Cardiac muscle cell (in vitro differentiated cells and primary cell): ENCODE measurements at places on chromosomes 7 and 10.

DNA sequence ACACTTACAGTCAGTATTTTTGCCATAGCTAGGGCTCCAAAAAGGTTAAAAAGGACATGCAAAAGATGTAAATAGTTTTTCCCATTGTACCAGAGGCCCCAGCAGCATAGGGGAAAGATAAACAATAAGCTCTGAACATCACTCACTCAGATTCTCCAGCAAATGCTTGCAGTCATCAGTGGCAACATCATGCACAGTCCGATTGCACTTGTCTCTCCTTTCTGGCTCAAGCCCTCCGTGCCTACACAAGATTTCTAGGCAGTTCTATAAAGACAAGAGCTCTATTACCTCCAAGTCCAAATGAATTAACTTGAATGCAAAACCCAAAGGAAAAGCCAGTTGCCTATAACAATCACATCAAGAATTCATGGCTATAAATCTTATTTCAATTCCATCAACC lies 106.3 kb downstream of the CTTNBP2 start:
- H3K4me3 ChIP-seq = no peak overlapping the region
- H3K27ac ChIP-seq = no peak overlapping the region
- peaks cover 9% of the 10 kb centered on the region for H3K36me3 ChIP-seq
- no peaks in the 10 kb centered on the region for H3K4me1 ChIP-seq
- no peaks in the 10 kb centered on the region for H3K27me3 ChIP-seq

DNA sequence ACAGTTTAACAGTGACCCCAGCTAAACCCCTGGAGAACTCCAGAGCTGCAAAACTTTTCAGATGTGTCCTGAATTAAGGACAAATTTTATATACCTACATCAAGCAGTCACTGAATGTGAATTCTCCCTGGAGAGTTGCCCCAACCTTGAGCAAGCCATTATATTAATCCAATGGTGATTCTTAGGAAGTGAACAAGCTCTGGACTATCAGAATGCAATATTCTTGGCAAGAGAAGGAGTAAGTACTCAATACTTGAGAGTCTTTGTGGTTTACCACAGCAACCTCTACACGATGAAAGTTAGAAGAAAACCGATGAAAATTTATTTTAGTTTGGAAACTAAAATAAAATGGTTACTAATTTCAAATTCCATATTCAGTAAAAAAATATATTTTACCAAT lies 19.3 kb upstream of the ZNF365 start:
- no peaks in the 10 kb centered on the region for H3K27me3 ChIP-seq
- no peak overlapping the region for H3K4me3 ChIP-seq
- no peaks in the 10 kb centered on the region for H3K4me1 ChIP-seq
- H3K27ac ChIP-seq = no peak overlapping the region
- peak; percentile 10 for DNase-seq

- H3K36me3 ChIP-seq = no peaks in the 10 kb centered on the region
- H3K27ac ChIP-seq = no peak overlapping the region
- H3K27me3 ChIP-seq = no peaks in the 10 kb centered on the region
- H3K4me1 ChIP-seq = no peaks in the 10 kb centered on the region
- no peak for DNase-seq
- no peak overlapping the region for H3K4me3 ChIP-seq
Observed at GRCh38 chr10:53579773-53580172, 807.2 kb upstream of the MBL2 start.

GRCh38 chr10:31822150-31822549 lies 106.5 kb downstream of the ARHGAP12 start:
- DNase-seq = no peak
- peaks cover 9% of the 10 kb centered on the region for H3K4me1 ChIP-seq
- H3K36me3 ChIP-seq = peaks cover 8% of the 10 kb centered on the region
- H3K4me3 ChIP-seq = no peak overlapping the region
- H3K27ac ChIP-seq = peak overlapping the region; percentile 63
- H3K27me3 ChIP-seq = no peaks in the 10 kb centered on the region

GRCh38 chr7:151754142-151754590 lies 122.7 kb downstream of the PRKAG2 start:
- H3K4me3 ChIP-seq = no peak overlapping the region
- no peaks in the 10 kb centered on the region for H3K36me3 ChIP-seq
- H3K27ac ChIP-seq = peak overlapping the region; percentile 81
- peak; percentile 99 for DNase-seq
- peaks cover 4% of the 10 kb centered on the region for H3K4me1 ChIP-seq

DNA sequence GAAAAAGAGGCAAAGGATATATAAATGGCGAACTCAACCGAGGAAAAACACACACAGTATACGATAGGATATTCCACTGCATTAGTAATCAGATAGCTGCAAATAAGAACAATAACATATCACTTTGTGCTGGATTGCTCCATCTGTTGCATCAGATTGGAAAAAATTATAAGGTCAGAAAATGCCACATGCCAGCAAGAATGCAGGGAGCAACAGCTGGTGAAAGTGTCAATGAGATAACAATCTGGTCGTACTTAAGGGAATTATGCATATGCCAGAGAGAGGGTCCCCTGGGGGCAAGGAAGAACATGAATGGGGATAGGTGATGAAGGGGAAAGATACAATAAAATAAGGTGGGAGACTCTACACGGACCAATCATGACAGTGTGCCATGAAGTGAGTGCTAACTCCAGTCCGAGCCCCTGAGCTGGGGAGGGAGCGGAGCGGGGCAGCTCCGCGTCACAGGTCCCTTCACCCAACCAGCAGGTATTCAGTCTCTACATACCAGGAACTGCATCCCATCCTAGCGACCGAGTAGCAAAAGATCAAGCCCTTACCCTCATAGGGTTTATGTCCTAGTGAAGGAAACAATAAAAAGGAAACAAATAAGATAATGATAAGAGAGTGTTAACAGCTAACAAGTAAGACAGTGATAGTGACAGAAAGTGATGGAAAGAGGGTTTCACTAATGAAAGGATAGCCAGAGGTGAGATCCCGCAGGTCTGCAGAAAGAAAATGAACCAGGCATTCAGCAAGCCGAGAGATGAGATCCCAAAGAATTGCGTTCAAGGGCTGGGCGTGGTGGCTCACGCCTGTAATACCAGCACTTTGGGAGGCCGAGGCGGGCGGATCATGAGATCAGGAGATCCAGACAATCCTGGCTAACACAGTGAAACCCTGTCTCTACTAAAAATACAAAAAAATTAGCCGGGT lies 9.4 kb downstream of the MPP7 start:
- H3K27me3 ChIP-seq = no peaks in the 10 kb centered on the region
- H3K36me3 ChIP-seq = no peaks in the 10 kb centered on the region
- H3K4me1 ChIP-seq = peaks cover 10% of the 10 kb centered on the region
- no peak overlapping the region for H3K4me3 ChIP-seq
- no peak for DNase-seq

- DNase-seq = no peak
- H3K4me1 ChIP-seq = no peaks in the 10 kb centered on the region
- no peaks in the 10 kb centered on the region for H3K36me3 ChIP-seq
- no peaks in the 10 kb centered on the region for H3K27me3 ChIP-seq
Observed at GRCh38 chr10:97071496-97071895, 114.3 kb downstream of the SLIT1 start.

- H3K36me3 ChIP-seq = no peaks in the 10 kb centered on the region
- no peak overlapping the region for H3K4me3 ChIP-seq
- no peaks in the 10 kb centered on the region for H3K4me1 ChIP-seq
- H3K27me3 ChIP-seq = no peaks in the 10 kb centered on the region
- H3K27ac ChIP-seq = no peak overlapping the region
Observed at GRCh38 chr10:43822631-43823580, 174.2 kb upstream of the ZNF32 start.

GRCh38 chr7:96266580-96266979 lies 55.3 kb downstream of the SLC25A13 start:
- H3K27ac ChIP-seq = no peak overlapping the region
- no peaks in the 10 kb centered on the region for H3K4me1 ChIP-seq
- no peak overlapping the region for H3K4me3 ChIP-seq
- H3K36me3 ChIP-seq = no peaks in the 10 kb centered on the region
- DNase-seq = no peak

DNA sequence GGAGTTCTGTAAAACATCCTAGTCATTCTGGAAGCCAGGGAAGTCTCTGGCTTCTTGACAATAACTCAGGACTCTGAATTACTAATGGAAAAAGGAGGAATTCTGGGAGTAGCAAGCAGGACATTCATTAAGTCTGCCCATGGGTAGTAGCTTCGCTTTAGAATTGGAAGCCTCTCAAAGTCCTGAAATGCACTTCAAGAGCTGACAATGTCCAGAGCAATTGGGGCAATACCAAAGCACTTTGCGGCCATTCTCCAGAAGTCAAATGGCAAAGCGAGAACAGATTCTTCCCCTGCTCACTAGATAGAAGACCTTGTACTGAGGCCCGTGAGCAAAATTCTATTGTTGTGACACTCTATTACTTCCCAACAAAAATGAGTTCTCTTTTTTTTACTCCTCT lies 150.3 kb upstream of the FRMD4A start:
- H3K36me3 ChIP-seq = no peaks in the 10 kb centered on the region
- no peak overlapping the region for H3K27ac ChIP-seq
- no peak for DNase-seq
- H3K4me3 ChIP-seq = no peak overlapping the region

DNA sequence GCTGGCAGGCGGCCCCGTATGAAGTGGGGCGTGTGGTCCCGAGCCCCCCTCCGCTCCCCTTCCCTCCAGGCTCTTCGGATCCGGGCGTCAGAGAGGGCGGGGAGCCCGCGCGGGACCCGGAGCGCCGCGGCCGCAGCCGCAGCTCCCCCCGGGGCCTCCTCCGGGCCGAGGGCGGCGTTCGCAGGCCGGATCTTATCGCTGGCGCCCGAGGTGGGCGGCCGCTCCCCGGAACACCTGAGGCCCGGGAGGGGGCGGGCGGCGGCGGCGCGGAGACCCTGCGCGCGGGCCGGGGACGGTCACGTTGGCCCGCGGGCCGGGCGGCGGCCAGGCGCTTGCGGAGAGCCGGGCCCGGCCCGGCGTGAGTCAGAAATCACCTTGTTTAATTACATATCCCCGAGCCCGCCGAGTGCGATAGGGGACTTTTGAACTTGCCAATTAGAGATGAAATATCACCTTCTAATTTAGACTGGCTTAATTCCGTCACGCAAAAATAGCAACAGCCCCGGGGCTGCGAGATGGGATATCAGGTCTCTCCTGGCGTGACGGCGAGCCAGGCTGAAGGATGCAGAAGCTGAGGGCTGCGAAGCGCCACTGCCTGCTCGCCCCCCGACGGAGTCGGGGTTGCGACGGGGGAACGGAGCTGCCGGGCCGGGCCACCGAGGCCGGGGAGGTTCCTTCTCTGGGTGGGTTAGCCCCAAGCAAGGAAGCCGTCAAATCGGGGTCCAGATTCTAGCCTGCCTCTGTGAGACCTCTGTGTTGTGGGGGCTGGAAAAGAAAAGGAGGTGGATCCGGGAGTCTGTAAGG lies 43.4 kb downstream of the LDB3 start:
- peaks cover 16% of the 10 kb centered on the region for H3K4me1 ChIP-seq
- H3K27ac ChIP-seq = peak overlapping the region; percentile 95
- DNase-seq = peak; percentile 52
- H3K36me3 ChIP-seq = peaks cover 31% of the 10 kb centered on the region

- peak; percentile 92 for DNase-seq
- peaks cover 25% of the 10 kb centered on the region for H3K4me1 ChIP-seq
- H3K36me3 ChIP-seq = no peaks in the 10 kb centered on the region
- peak overlapping the region; percentile 77 for H3K27ac ChIP-seq
- no peaks in the 10 kb centered on the region for H3K27me3 ChIP-seq
Observed at GRCh38 chr10:14648005-14648765, 126.5 kb downstream of the FAM107B start.

DNA sequence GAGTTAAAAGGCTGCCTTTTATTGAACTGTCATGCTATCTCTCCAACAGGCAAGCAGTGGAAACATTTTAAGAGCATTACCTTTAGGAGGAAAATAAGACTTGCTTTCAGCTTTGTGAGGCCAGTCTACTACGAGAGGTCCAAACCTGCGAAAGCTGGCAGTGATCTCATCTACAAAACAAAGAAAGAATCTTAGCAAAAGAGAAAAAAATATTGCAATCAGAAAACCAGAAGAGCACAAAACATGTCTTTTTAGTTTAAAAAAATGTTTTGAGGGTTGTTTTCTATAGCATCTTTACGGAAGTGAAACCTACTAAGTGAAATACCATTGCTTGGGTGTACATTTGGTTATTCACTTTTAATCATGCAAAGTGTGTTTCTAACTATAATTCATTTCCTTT lies 147.9 kb downstream of the CPEB3 start:
- H3K27ac ChIP-seq = peak overlapping the region; percentile 46
- no peaks in the 10 kb centered on the region for H3K27me3 ChIP-seq

- peaks cover 92% of the 10 kb centered on the region for H3K27me3 ChIP-seq
- H3K36me3 ChIP-seq = no peaks in the 10 kb centered on the region
- DNase-seq = no peak
- H3K4me1 ChIP-seq = no peaks in the 10 kb centered on the region
- no peak overlapping the region for H3K4me3 ChIP-seq
Observed at GRCh38 chr7:1225030-1225429, 7.6 kb upstream of the UNCX start.

- H3K27ac ChIP-seq = no peak overlapping the region
- H3K27me3 ChIP-seq = no peaks in the 10 kb centered on the region
- no peak for DNase-seq
- H3K4me1 ChIP-seq = no peaks in the 10 kb centered on the region
Observed at GRCh38 chr10:35813219-35813618, 171.1 kb upstream of the FZD8 start.
